GM18507 (cell line): ENCODE measurements at places on chromosomes 3 and 15.

- DNase-seq = no peak
Observed at GRCh38 chr3:175486255-175486654, 627.1 kb downstream of the NAALADL2 start.

DNA sequence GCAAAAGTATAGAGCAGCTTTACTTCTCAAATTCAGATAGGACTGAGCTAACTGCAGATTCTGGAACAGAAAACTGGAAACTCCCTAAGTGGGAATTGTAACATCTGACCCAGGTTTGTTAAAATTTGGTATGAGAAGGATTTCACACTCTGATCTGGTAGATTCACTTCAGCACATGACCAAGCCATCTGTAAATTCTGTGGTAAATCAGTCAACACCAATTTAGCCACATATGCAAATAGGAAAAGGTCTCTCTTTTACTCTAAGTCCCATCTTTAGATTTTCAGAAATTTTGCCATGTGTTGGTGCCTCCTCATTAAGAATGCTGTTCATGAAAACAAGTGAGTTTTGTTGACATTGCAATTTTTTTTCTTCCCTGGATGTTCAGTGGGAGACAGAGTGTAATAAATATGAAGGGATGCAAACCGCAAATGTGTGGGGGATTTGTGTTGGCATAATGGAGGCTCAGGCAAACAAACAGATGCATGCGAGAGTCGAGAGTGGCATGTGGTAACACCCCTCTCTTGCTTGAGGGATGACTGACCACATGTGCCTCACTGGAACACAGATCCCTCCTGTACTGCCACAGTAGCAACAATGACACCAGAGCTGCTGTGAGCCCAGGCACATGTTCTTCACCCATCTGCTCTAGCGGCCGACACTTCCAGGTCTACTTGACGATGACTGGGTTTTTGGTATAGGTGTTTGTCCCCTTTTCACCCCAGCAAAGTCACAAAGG lies 146.6 kb downstream of the FEZF2 start:
- no peak for DNase-seq

DNA sequence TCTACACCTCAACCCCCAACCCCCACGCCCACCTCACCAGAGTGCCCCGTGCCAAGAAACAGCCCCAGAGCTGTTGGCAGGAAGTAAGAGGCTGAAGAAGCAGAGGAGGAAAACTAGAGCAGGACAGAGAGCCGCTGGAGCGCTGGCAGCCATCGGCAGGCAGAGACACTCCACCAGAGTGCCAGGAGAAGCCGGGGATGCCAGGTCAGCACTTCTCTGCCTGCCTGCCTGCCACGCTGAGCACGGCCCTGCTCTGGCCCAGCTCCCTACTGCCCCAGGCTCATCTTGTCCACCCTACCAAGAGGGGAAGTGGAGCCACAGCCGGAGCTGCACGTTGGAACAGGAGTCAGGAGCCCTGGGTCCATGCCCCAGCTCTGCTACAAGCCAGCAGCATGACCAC lies 29.7 kb downstream of the CACNA2D2 start:
- DNase-seq = no peak

GRCh38 chr3:48440590-48440958 lies 517 bp downstream of the TMA7 start:
- DNase-seq = no peak

GRCh38 chr3:62051506-62051905 lies 321.8 kb downstream of the FEZF2 start:
- no peak for DNase-seq

- DNase-seq = no peak
Observed at GRCh38 chr3:35296533-35296932, 342.8 kb upstream of the ARPP21 start.

DNA sequence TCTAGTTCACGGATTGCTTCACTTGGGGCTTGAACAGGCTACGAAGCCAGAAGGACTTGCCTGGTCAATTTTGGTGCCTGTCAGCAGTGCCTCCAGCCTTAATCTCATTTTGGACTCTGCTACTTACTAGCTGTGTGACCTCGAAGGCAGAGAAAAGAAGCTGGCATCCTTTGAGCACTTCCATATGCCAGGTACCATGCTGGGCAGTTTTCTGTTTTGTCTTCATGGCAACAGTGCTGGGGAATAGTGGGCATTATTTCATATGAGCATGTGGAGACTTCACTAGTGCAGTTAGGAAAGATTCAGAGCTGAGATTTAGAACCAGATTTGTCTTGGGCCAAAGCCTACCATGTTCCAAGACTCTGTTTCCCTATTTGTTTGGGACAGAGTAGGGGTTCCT lies 92.2 kb downstream of the LRTM1 start:
- no peak for DNase-seq

DNA sequence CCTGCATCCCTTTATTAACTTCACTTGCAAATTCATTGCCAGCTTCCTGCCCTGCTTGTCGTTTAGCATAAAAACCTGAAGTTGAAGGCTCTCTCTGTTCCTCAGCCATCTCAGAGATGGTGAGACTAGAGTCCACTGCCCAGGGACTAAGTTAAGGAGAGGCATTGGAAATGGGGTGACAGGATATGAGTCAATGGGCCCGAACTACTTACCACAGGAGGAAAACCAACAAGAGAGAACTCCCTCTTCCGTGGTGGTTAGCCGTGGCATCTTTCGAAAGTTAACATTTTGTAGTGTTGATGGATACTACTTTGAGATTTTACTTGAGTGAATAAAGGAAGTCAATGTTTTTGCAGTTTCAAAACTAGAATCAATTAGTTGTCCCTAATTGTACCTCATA lies 65.3 kb downstream of the LRTM1 start:
- no peak for DNase-seq

- peak; percentile 48 for DNase-seq
Observed at GRCh38 chr3:66582721-66583423, 82.0 kb upstream of the LRIG1 start.

DNA sequence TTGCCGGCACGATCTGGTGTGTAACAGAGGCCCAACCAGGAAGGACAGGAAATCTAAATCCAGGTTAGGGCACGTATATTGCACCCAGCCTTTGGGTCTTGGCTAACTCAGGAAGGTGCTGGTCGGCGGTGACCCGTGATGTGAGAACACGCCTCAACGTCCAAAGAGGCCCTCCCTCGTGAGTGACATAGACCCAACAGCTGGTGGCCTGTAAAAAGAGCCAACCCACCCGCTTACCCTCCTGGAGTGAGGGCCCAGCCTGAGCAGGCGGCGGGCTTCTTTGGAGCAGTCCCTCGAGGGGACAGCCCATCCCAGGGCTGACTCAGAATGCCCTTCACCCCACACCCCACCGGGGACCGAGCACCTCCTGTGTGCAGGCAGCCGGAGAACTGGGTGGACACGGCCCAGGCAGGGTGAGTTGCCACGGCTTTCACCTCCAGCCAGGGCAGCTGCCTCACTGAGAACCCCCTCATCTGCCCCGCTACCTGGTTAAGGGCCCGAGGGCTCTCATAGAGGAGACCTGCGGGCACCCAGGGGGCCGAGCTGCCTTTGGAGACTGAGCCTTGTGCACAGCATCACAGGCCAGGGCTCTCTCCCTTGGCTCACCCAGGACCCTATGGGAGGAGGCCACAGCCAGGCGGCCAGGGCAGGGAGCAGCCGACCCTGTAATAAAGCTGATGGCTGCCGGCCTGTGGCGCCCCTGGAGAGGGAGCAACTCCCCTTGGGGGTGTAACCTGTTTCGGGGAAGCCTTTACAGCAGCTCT lies 41.8 kb downstream of the ZNF710 start:
- no peak for DNase-seq

DNA sequence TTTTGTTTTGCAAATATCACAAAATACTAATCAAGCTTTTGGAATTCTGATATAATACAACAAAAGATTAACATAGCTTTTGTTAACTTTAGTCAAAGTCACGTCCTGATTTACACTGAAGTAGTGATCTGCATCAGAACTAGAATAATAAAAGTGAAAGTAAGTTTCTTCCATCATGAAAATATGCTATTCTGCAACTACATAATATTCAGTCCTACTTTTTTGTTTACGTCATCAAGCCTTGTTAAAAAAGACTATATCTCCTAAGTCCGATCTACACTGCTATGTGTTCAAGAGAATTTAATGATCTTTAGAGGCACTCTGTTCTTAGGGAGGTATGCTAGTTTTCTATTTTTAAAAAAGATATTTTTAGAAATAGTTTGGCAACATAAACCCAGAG lies 330.1 kb downstream of the ARPP21 start:
- no peak for DNase-seq

- DNase-seq = no peak
Observed at GRCh38 chr3:148605521-148605920, 92.2 kb upstream of the AGTR1 start.

GRCh38 chr3:149971403-149972075 lies 844 bp upstream of the PFN2 start:
- no peak for DNase-seq

- DNase-seq = no peak
Observed at GRCh38 chr3:32901005-32901932, 50.2 kb upstream of the CCR4 start.

GRCh38 chr3:156664831-156665178 lies 9.6 kb upstream of the TIPARP start:
- no peak for DNase-seq

GRCh38 chr15:67944010-67944641 lies 104.3 kb upstream of the RNU6-1 start:
- no peak for DNase-seq

GRCh38 chr3:187946163-187946691 lies 201.0 kb upstream of the BCL6 start:
- no peak for DNase-seq

DNA sequence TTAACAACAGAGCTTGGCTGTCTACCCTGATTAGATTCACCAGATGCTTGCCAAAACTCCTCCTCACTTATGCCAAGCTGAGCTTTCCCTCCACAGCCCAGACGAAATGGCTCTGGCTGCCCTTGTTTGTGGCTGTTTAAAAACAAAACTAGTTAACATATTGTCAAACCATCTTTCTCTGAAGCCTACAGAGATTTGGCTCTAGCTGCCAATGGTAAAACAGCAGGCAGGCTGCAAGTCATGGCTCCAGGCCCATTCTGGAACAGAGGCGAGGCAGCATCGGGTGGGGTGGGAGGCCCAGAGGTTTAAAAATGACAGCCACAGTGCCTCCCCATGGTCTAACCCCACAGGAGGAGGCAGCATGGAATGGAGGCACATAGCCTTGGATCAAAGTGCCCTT lies 75.9 kb downstream of the SCN5A start:
- no peak for DNase-seq

GRCh38 chr3:33146791-33147445 lies 33.1 kb downstream of the CRTAP start:
- DNase-seq = no peak

GRCh38 chr15:87736401-87736800 lies 520.1 kb downstream of the NTRK3 start:
- DNase-seq = no peak

- no peak for DNase-seq
Observed at GRCh38 chr3:46017720-46018119, 9.6 kb downstream of the XCR1 start.

- no peak for DNase-seq
Observed at GRCh38 chr15:92840149-92840548, 60.0 kb upstream of the CHD2 start.

DNA sequence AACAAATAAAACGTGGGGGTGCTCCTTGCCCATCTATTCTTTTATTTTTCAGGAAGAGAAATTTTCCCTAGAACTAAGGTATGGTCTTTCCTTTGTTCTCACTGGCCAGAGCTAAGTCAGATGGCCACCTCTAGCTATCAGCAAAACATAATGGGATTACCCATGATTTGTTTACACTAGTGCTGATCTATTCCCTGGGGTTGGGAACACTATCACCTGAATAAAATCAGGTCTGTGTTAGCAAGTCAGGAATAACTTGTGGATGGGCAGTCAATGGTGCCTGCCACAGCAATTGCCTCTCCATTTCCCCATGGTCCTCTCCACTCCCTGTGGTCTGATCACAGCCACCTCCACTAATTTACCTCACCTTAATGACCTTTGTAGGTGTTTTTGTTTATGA lies 181.7 kb upstream of the CADPS start:
- no peak for DNase-seq

DNA sequence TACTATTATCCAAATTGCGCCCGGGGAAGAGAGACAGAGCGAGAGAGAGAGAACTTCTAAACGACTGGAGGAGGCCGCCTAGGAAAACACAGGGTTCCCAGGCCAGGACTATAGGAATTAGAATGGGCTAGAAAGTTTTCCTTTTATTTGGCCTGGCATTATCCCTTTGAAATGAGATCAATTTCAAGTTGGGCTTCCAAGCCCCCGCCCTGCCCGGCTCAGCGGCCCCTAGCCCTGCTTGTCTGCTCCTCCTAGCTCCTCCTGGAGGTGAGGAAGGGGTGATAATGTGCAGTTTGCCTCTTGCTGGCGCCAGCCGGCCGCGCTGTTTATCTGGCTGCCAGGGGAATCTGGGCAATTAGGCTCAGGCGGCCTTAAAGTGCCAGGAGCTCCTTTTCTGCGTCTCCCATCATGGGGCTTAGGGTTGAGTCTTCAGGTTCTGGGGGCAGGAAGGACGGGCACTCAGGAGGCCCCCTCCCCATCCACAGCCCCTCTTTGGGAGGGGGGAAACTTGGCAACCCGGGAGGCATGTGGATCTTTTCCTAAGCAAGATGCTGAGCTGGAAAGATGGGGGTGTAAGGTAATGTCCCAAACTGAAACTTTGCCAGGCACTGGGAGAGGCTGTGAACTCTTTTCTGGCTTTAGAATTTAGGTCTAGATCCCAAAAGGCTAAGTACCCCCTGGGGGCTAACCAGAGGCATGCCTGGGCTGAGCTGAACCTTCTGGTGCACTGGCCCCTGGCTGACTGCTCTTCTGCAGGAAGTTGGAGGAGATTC lies 5.5 kb downstream of the SMAD6 start:
- no peak for DNase-seq

DNA sequence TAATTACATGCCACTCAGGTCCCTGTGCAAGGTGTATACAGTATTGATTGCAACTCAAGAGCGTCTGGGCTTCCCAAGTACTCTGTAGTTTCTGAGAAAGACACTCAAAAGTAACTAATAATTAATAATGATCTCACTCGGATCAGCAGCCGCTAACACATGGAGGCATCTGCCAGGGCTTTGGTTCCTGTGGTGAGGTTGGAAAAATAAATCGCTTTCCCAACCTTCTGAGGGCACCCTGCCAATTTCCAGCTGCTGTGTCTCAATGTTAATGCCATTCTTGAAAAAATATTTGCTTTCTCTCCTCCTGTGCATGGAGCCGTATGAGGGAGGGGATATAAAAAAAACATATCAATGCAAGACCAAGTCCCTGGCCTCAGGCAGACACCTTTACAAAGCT lies 116.5 kb upstream of the SLC2A2 start:
- DNase-seq = no peak
